ENCODE measurements at places on chromosomes 2 and 18.

GRCh38 chr2:200422532-200423261 is 87.2 kb downstream of the KCTD18 start:
- no peak for DNase-seq

GRCh38 chr2:75480971-75481836 is 79.5 kb downstream of the EVA1A start:
- peak; percentile 7 for DNase-seq

DNA sequence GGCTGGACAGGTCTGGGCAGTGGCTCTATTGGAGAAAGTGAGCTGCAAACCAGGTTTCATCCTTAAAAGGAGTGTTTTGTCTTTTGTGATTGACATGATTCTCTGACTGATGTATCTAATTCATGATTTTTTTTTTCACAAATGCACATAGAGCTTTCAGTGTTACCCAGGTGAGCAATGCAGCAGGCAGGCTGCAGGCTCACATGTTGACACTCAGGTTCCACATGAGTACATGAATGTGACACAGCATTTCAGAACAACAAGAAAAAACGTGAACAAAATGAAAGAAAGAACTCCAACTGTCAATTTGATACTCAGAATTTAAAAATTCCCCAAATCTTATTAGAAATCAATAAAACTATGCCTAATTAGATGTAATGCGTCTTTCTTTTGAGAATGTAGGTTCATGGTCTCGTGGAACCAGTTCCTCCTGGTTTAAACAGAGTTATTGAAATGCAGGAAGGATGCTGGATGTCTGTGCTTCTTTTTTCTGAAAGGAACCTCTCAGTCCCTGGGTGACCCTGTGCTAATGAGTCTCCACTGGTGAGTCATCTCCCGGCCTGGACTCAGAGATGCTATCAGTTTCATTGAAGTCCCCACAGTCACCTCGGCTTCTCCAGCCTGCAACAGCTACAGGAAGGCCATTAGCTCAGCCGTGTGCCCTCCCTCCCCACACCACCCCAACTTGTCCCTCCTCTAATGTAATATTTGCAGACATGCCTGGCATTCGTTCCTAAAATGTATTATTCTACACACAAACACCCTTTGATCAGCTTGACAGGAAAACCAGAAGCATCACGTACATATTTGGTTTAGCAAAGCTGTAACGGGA is 430.4 kb downstream of the LPIN1 start:
- peak; percentile 94 for DNase-seq

DNA sequence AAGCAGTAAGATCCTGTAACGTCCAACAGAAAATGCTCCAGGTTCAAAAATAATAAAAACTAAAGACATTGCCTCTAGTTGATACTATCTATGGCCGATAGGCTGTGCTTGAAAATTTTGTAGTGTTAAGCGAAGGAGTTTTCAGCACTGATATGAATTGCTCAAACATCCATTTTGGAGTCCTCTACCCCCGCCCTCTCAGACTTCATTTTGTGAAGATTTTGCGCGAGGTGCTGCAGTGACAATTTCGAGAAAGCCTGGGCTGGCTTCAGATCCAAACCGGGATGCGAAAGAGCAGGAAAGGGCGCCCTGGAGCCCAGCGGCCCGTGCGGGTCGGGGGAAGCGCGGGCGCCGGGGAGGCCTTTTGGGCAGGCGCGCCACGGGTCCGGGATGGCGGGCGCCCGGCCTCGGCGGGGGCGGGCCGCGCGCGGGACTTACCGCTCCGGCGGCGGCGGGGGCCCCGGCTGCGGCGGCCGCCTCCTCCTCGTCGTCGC is 1.8 kb downstream of the SP3 start:
- peak; percentile 93 for DNase-seq

All from common myeloid progenitor, CD34-positive (primary cell).